Testis (tissue), 5 donors: ENCODE measurements at places on chromosomes 3 and 15. TPM values are rescaled to one million over a fixed set of nuclear protein-coding genes. Genes with fewer than 3 reads are reported as not detected.

MTHFS gene
- total RNA-seq: 44.2 TPM

CELF6 gene
- 19.2 TPM for total RNA-seq

KIF15 gene
- 10.1 TPM for total RNA-seq

SCN11A gene
- total RNA-seq: 3.5 TPM

HYAL1 gene
- 3.2 TPM for total RNA-seq
